ENCODE measurements at places on chromosomes 2 and 18. TPM values are rescaled to one million over a fixed set of nuclear protein-coding genes. Genes with fewer than 3 reads are reported as not detected.

GRCh38 chr2:195392446-195393336 is 264.3 kb upstream of the SLC39A10 start:
- no peak for DNase-seq

GRCh38 chr2:216546641-216547403 is 48.2 kb downstream of the RPL37A start:
- DNase-seq, result no peak

- no peak for DNase-seq
Measured at GRCh38 chr18:69469444-69469919, 68.8 kb downstream of the DOK6 start.

DNA sequence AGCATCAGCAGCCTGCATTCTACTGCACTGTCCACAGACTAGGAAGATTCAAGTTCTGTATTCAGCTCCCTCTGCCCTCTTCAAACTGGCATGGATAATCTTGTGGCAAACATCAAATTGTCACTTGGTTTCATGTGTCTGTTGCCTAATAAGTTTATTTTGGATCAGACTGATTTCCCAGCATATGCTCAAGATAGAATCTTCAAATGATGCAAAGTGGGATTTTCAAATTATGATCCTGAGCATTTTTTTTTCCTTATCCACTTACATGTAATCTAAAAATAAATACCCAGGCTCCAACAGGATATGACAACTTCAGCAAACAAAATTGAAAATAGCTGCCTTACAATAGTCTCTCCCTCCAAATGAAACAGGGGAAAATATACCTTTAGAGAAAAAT is 160.9 kb upstream of the VRK2 start:
- DNase-seq, result no peak

- no peak for DNase-seq
Measured at GRCh38 chr2:218435003-218435982, 16.4 kb downstream of the VIL1 start.

Gene TEX261
- polyA plus RNA-seq, result 52.1 TPM

Gene DCC
- 8.2 TPM for polyA plus RNA-seq

Gene ATP8B1
- polyA plus RNA-seq, result 21.6 TPM

Gene TMEM198
- polyA plus RNA-seq, result 3.7 TPM

- DNase-seq, result peak; percentile 83
Measured at GRCh38 chr2:8679827-8680731, 1.8 kb upstream of the ID2 start.

DNA sequence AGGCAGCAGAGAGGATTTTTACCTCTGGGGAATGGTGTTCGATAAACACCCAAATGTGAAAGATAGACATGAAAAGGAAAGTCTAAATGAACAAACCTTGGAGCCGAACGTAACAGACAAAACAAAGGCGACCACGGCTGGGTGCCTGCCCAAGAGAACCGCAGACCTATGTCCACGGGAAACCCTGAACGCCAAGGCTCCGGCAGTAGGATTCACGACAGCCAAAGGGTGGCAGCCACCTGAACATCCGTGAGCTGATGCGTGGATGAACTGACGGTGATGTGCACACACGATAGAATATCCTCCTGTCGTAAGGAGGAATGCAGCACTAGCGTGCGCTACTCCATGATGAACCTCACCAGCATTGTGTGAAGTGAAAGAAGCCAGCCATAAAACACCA is 85.6 kb downstream of the MBP start:
- DNase-seq, result no peak

GRCh38 chr18:12679183-12679786 is 21.4 kb upstream of the SPIRE1 start:
- peak; percentile 19 for DNase-seq

GRCh38 chr2:195961873-195962272 is 106.8 kb downstream of the DNAH7 start:
- DNase-seq, result no peak

Gene SCN2A
- polyA plus RNA-seq, result 1.2 TPM

- no peak for DNase-seq
Measured at GRCh38 chr2:128563348-128563687, 244.7 kb upstream of the HS6ST1 start.

DNA sequence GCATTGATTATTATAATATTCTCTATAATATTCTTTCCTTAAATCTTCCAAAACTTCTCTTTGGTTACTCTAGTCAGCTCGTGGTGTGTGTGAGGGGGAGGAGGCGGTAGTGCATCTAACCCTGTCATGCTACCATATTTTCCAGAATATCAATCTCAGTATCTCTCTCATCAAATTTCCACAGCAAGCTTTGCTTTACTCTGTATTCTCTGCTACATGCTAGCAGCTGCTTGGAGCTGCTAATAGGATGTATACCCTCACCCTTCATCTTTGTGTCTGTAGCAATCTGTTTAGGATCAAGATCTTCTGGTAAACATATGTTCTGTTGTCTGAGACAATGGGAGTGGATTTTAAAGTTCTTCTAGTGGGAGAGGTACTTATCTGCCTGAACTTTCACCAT is 303.8 kb upstream of the KLHL14 start:
- no peak for DNase-seq
